ENCODE measurements at places on chromosomes 4 and X. TPM values are rescaled to one million over a fixed set of nuclear protein-coding genes. Genes with fewer than 3 reads are reported as not detected.

DNA sequence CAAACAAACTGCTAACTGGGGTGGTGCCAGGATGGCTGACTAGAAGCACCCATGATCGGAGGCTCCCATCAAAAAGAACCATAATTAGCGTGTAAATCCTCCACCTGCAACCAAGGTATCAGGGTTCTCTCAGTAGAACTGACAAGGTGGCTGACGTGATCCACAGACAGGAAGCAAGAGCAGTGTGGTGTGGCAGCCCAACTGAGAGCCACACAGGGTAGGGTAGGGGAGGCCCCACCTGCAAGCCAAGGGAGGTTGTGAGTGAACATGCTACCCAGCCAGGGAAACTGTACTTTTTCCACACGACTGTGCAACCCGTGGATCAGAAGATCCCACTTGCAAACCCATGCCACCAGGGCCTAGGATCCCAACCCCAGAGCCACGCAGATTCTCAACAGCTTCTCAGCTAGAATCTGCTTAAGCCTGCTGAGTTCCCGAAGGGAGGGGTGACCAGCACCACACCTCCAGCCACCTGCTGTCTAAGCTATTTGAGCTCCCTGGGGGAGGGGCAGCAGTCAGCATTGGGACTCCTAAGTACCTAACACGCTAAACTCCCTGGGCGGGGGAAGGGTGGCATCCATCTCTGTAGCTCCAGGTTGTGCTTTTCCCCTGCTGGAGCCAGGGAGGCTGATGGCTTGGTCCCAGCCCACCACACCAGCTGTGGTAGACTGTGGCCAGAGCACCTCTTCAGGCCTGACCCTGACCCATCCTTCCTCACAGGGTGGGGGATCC lies 425.1 kb downstream of the GPM6A start:
- DNase-seq, result no peak

- no peak for DNase-seq
Measured at GRCh38 chr4:183909187-183909586, 4.1 kb downstream of the STOX2 start.

GRCh38 chr4:151035328-151035727 lies 20.2 kb upstream of the LRBA start:
- DNase-seq, result no peak

DNA sequence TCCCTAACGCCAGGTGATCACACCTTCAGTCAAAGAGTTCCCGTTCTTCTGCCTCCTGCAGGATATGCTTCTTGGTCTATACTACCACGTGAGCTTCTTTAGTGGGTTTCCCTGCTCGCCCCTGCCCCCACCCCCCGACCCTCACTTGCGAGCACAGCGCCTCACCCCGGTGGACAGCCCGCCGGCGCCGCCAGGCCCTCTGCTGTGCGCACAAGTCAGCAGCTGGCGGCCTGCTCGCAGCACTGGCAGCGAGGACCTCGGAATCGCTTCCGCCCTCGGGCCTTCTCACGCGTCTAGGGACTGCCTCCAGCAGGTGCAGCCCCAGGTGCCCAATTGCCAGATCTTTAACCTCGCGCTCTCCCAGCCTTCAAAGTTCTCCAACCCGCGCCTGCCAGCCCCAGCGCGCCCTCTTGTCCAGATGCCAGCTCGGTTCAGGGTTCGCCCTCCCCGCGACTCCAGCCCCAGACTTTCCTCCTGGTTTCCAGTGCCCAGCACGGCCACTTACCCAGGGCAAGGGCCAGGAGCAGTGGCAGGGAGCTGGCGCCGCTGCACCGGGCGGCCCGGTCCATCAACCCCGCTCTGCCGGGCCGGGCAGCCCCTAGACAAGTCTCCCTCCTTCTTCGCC lies 454 bp downstream of the BTC start:
- DNase-seq, result peak; percentile 3

GRCh38 chr4:40195182-40196177 lies 1.4 kb upstream of the RHOH start:
- DNase-seq, result no peak

GRCh38 chr4:18435781-18436180 lies 414.2 kb upstream of the LCORL start:
- no peak for DNase-seq

GRCh38 chr4:140641789-140642439 lies 73.2 kb upstream of the UCP1 start:
- DNase-seq, result no peak

GRCh38 chrX:30593440-30594200 lies 16.1 kb upstream of the TASL start:
- no peak for DNase-seq

DNA sequence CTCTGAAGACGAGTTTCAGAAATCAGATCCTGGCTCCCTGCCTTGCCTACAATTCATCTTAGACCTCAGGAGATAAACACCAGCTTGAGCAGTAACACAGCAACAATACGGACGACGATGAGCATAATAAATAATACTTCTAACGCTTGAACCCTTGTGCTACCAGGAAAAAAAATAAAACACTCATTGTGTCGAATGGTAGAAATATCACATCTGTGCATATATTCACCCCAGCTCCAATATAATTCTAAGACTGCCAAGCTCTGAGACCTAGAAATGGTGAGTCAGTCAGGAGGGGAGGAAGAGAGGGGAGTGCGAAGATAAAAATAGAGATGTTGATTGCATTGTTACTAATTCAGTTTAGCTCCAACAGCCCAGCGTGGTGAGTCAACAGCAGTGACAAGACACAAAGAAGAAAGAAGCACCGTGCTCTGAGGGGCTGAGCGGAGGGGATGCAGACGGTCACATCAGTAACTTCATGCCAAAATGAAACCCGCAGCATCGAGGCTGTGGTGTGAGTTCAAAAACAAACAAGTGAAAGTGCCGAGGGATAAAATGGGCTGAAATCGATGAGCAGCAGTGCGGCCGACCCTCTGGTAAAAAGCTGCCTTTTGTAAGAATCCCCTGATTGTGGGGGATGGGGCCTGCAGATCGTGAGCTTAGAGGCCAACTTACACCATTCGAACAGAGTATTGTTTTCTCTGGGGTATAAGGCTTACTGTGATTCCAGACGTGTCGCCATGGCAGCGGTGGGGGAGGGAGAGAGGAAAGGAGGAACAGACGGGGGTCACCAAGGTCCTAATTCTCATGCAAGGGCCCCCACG lies 150.4 kb downstream of the MGST2 start:
- peak; percentile 23 for DNase-seq

DNA sequence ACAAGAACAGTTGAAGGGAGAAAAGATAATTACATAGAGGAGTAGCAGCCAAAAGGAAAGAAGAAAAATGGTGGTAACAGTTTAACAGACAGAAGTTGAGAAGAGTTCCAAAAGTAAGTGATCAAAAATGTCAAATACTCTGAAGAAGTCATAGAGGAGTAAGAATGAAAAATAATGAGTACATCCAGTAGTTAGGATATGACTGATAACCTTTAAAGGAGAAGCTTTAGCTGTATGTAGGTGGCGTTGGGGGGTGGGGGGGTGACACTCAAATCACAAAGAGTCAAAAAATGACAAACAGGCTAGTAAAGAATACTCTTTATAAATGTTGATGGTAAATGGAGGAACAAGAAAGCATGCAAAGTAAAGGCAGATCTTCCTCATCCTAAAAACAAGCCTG lies 40.6 kb downstream of the RAB33A start:
- no peak for DNase-seq

GRCh38 chr4:69743476-69744156 lies 16.8 kb downstream of the SULT1B1 start:
- DNase-seq, result no peak

- DNase-seq, result no peak
Measured at GRCh38 chr4:19380600-19380999, 871.1 kb upstream of the SLIT2 start.

DNA sequence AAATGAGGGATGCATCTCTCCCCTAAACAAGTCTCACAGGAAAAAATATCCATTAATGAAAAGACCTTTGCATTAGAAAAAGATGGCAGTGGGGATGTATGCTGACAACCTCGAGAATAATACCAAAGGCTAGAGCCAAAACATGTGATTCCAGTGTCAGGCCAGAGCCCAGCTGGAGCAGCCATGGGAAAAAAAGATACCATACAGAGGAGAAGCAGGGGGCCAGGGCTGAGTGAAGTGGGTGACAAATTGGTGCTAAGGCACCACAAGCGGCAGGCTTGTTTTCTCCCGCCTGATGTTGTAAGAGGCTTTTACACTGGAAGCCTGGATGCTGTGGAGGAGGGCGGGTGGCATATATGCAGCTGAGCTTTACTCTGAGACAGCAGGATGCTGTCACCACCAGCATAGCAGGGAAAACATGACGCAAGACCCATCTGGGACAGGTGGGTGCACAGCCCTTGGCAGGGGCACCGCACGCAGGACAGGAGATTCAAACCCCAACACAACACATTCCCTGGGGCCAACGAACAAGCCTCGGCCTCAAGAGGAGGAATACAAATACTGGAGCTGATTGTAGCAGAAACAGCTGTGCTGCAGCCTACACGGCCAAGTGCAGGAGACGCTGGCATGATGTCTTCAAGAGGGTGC lies 91.9 kb downstream of the TSPAN5 start:
- no peak for DNase-seq

DNA sequence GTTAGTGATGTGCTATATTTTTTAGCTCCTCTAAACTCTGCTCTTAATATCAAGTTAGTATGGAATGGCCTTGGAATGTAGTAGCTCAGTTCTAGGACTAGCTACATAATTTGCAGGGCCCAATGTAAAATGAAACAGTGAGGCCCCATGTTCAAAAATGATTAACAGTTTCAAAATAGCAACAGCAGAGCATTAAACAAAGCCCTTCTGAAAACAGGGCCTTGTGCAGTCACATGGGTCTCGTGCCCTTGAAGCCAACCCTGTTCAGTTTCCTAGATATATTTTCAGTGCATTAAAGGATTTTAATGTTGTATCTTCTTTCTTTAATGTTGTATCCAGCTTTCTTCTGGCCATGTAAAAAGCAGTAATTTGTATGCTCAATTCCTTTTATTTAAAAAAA lies 82.1 kb downstream of the TASL start:
- no peak for DNase-seq

DNA sequence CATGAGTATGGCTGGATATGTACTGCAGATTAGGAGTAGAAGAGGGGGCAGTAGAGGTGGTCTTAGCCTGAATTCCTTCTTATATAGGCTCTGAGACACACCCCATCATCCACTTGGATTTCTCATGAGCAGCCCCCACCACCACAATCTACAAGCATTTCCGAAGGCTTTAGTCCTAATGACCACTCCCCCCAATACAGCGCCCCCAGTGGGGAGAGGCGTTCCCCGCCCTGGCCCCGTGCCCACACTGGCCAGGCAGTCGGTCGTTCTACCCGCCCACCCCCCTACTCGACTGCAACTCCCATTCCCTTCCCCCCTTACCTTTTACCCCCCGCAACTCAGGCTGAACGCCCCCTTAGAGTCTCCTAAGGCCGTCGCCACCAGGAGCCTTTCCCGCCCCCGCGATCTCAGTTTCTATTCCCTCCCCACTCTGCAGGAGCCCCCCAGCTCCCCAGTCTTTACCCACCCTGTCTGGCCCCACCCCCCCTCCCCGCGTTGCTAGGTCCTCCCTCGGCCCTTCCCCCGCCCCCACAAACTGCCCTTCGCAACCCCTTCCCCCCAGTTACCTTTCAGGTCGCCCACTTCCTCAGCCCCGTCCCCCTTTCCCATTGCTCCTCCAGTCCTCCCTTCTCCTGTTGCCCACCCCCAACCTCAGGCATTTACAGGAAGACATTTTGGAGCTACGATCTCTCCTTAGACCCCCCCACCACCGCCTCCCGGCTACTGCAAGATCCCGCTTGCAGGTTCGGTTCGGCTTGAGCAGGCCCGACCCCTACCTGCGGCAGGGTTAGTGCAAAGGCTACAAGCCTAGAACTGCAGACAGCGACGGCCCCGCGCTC lies 468 bp downstream of the ZMYM3 start:
- peak; percentile 60 for DNase-seq

DNA sequence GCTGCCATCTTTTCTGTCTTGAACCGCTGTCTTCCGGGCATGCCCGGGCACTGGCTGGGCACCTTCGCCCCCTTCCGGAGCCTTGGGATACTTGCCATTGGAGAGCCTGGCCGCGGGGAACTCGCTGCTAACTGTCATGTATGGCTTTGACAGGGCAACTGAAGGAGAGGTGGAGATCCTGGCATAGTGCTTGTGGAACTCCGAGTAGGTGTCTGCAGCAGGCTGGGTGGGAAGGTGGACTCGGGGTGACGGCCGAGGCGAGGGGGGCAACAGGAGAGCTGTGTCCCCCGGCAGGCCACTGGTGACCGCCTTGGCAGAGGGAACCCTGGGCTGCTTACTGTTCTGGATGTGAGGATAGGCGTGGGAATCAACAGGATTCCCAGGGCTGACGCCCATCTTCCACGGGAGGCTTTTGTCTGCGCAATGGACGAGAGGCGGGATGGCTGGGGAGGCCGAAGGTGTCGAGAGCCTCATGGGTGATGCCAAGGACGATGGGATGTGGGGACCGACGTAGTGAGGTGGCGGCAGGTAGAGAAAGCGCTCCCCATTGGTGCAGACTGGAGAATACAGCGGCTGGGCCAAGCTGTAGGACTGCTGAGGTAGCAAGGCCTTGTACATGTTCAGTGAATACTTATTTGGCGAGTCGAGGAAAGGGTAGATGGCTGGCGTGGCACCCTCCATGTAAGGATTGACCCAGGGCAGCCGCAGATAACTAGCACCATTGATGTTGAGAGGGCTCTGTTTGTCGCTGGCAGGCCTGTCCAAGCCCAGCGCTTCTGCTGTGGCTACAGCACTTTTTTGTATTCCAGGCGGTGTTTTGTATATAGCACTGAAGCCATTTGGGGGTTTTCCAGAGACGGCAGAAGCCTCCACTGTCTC lies 23.4 kb downstream of the BCOR start:
- DNase-seq, result no peak

GAGE2A gene
- total RNA-seq, result not detected

PNMA5 gene
- not detected for total RNA-seq

GAGE13 gene
- total RNA-seq, result not detected

FMR1NB gene
- total RNA-seq, result not detected

SPANXN3 gene
- not detected for total RNA-seq

RASL11B gene
- 0.48 TPM for total RNA-seq

GDPD2 gene
- 0.12 TPM for total RNA-seq

DMRTC1 gene
- 0.30 TPM for total RNA-seq

TAF7L gene
- total RNA-seq, result not detected
